Fibroblast of pulmonary artery (primary cell): ENCODE measurements at places on chromosomes 7 and 10.
A peak's percentile ranks its signal among the peaks of the same experiment; 100 is the strongest.

DNA sequence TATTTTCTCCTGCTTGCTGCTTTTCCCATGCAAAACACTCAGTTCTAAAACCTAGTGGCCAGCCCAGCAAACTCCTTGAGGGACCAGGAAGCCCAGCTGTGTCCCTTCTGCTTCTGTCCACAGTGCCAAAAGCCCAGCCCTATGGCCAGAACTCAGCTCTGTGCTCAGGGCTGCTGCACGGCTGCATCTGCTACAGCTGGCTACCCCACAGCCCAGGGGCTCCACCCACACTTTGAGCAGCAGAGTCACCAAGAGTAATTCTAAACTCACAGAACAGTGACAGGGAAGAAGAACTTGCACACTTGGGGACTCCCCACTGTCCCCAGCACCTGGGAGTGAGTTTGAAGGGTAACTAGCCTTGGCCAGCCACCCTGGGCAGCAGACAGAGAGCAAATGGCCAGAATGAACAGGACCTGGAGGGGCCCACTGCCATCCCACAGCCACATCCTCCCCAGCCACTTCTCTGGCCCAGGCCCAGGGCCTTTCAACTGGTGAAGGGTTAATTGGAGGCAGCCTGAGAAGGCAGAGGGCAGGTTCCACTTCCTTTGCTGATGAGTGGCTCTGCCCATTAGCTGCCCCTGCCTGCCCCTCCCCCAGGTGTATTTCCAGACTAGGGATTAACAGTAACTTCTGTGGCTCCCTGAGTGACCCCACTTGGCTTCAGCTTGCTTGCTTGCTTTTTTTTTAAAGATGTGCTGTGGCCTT is 28.1 kb upstream of the TRIM8 start:
- no peak for DNase-seq

DNA sequence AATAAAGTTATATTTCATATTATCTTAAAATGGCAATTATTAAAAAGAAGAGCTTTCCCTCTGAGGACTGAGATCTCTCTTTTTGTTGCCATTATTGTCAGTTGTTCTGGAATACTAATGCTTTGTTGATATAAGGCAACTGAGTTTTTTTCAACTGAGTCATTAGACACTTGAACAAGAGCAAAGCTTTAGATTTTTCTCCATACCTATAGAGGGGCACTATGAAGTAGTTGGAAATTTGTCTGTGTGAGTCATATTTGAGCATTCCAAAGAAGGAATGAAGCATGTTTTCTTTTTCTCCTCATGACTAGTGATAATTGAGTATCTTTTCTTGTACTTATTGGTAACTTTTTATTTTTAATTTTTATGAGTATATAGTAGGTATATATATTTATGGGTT is 24.5 kb downstream of the RPA3 start:
- peak; percentile 72 for DNase-seq

GRCh38 chr10:51035344-51035743 is 38.9 kb upstream of the PRKG1 start:
- DNase-seq, result no peak

GRCh38 chr7:152568972-152569371 is 107.0 kb downstream of the XRCC2 start:
- no peak for DNase-seq

DNA sequence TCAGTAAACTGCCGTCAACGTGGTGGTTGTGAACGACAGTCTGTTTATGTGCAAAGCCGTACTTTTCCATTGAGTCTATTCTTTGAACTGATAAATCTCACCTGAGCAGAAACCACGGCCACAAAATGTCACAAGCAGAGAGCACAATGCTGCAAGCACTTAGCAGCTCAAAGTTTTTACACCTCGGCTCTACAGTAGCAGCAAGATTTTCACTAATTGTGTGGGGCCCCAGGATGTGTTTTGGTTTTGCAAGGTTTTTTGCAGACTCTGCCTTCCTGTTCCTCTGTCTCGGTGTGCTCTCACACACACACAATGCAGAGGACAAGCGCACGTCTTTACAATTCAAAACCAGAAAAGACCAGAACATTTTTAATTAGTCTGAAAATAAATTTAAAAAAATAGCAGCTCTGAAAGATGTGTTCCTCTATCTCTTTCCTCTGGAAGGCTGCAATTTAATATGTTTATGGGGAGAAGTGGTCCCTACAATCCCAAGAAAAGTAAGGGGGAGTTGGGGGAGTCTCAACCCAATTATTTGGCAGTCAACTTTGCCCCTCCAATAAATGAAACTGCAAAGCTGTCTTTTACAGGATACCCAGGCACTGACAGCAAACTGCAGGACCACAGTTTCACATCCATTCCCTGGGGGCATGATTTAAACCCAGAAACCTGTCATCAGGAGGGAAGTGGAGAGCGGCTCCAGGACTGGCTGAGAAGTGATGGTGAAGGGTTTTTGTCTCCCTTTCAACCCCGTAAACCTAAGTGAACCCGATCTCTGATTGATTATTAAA is 73.8 kb upstream of the SFMBT2 start:
- DNase-seq, result no peak

- no peak for DNase-seq
Observed at GRCh38 chr10:100729862-100730724, 15.3 kb upstream of the PAX2 start.

DNA sequence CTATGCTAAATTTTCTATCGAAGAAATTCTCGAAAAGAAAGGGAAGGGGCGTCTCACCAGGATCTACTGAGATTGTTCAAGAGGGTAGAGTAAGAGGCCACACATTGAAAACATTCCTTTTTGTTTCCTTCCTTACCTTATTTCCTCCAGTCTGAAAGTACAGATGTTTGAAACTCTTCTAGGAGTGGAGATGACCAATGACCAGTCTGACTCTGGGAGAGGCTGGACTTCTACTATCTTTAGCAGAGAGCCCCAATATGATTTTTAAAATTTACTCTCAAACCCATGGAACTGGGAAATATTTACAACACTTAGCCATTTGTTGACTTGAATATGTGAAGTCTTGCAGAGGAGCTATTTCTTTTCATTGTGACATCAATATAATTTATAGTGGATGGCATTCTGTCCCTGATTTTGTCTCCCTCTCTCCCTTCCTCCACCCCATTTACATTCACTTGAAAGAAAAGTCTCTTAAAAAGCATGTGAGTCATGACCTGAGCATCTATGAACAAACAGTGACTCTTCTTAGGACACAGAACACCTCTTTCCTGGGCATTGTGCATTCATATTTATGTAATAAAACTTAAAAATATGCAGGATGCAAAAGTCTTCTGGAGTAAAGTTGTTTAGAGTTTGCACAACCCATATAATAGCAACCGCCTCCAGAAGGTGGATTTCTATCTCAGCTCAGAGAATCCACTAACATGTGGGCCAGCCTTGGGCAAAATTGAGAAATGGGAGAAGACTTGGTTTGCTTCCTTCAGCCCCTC is 31.2 kb upstream of the BMPER start:
- peak; percentile 75 for DNase-seq

DNA sequence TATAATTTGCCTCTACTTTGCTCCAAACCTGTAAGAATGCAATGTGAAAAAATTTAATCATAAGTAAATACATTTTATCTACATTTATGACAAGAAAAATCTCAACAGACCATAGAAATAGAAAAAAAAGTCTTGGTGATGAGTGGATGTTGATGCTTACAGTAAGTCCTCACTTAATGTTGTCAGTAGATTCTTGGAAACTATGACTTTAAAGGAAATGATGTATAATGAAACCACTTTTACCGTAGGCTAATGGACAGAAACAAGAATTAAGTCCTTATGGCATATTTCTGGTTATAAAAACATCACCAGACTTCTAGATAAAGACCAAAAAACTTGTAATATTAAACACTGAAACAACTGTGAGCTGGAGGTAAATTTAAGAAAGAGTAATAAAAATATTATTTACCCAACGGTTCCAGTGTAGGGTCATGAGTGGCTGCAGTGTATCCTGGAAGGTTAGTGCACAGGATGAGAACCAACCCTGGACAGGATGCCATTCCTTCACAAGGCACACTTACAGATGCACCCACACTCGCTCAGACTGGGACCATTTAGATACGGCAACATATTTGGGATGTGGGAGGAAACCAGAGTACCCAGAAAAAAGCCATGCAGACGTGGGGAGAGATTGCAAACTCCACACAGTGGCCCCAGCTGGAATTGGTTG is 76.3 kb downstream of the GLCCI1 start:
- no peak for DNase-seq

DNA sequence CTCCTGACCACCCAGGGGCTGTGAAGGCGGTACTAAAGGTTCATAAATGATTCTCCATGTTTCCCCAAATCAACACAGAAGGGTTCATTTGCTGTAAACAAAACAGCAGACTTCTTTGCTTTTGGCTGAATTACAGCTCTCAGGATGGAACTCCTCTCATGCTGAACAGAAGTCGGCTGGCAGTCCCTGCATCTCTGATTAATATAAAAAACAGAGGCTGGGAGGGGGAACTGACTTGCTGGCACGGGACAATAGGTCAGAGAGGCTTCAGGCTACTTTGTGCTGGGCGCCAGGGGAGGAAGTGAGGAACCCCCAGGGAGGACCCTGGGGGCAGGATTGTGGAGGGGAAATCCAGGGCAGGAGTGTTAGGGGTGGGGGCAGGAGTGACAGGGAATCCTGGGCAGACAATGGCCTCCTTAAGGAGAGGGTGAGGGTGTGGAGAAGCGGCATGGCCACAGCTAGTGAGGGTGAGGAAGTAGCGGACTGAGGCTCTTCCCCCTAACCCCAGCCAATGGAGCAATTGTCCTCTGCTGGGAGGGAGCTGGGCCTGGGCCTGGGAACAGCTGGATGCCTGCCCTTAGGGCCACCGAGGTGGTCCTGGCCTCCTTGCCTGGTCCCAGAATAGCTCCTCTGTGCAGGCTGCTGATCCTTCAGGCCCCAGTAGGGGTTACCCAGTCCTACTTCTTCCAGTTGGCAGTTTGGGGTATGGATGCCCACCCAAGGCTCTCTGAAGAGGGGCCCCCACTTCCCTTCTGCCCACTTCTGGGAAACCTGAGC is 9.2 kb upstream of the SFRP5 start:
- no peak for DNase-seq

- DNase-seq, result peak; percentile 38
Observed at GRCh38 chr7:116977172-116977571, 23.9 kb downstream of the ST7 start.

DNA sequence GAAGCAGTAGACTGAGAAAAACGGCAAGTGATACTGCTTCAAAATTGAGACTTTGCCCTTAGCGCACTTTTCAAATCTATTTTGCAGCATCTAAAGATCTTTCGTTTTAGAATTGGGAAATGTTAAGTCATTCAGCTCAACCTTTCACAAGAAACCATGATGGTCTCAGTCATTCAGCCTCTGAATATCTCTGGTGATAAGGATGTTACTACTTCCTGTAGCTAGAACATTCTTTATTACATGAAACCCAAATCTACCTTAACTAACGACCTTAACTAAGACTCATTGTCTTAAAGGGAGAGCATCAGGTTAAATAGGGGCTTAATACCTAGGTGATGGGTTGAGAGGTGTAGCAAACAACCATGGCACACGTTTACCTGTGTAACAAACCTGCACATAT is 26.4 kb upstream of the AKR1B10 start:
- no peak for DNase-seq

- no peak for DNase-seq
Observed at GRCh38 chr10:37225163-37225562, 99.8 kb downstream of the ANKRD30A start.

GRCh38 chr7:91694351-91694841 is 186.1 kb downstream of the MTERF1 start:
- DNase-seq, result no peak

GRCh38 chr7:44854644-44855364 is 6.9 kb upstream of the H2AZ2 start:
- no peak for DNase-seq

- no peak for DNase-seq
Observed at GRCh38 chr7:45976485-45976856, 55.4 kb upstream of the IGFBP3 start.

DNA sequence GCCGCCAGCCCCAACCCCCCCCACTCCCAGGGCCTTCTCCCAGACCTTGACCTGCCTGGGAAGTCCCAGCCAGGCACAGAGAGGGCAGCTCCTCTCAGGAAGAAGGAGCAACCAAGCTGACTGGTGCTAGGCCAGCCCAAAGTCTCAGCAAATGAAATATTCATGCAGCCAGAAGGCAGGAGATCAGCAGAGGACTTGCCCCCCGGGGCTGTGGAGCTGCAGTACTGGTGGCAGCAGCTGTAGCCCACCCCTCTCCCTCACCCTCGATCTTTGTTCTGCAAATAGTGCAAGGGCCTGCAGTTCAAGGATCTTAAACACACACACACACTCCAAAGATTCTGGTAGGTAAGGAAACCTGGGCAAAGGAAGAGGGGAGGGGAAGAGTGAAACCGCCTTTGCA is 3.5 kb upstream of the SRRM3 start:
- DNase-seq, result no peak

- DNase-seq, result no peak
Observed at GRCh38 chr10:114000457-114001010, 43.1 kb upstream of the ADRB1 start.

DNA sequence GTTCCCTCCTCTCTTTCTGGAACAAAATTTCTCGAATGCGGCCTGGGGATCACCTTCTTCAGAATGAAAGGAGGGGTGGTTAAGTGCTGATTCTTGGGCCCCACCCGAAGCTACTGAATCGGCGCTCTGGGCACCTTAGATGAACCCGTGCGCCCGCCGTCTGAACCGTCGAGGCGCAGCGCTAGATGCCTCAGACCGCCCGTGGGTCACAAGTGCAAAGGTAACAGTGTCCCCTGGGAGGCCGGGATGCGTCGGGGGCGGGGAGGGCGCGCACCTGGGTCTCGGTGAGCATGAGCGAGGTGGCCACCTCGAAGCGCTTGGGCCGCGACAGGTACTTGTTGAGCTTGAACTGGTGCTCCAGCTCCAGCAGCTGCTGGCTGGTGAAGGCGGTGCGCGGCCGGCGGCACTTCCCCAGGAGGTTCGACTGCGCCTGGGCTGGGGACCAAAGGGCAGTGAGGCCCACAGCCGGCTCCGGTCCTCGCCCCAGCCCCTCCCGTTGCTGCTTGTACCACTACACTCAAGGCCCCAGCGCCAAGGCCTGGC is 4.2 kb downstream of the MNX1 start:
- no peak for DNase-seq

DNA sequence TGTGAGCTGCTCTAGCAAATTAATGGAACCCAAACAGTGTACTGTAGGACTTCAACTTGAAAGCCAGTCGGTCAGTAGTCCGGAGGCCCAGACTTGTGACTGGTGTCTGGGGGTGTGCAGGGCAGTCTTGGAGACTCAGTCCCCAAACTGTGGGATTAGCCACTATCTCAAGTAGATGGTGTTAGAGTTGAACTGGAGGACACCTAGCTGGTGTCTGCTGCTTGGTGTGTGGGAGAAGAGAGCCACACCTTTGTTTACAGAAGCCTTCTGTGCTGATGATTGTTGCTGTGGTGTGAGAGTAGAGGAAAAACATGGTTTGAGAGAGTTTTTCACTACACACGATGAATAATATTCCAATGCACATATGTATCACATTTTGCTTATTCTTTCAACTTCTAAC is 47.4 kb downstream of the CUL2 start:
- no peak for DNase-seq

DNA sequence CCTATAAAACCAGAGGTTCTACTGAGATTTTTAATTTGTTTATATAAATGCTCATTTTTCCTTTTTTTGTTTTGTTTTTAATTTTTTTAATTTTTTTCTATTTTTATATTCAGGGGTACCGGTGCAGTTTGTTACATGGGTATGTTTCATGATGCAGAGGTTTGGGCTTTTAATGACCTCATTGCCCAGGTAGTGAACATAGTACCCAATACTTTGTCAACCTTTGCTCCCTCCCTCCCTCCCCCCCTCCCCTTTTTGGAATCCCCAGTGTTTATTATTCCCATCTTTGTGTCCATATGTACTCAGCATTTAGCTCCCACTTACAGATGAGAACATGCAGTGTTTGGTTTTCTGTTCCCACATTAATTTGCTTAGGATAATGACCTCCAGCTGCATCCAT is 94.4 kb upstream of the NEBL start:
- DNase-seq, result no peak
